Stimulated activated CD8-positive, alpha-beta memory T cell treated with anti-CD3 and anti-CD28 coated beads, Interleukin-7, amount 100 ng/mL, for 48 hours (primary cell): ENCODE measurements at places on chromosomes 4 and X.
A peak's percentile ranks its signal among the peaks of the same experiment; 100 is the strongest.

GRCh38 chrX:15221321-15221720 is 48.6 kb downstream of the ASB9 start:
- DNase-seq: no peak

DNA sequence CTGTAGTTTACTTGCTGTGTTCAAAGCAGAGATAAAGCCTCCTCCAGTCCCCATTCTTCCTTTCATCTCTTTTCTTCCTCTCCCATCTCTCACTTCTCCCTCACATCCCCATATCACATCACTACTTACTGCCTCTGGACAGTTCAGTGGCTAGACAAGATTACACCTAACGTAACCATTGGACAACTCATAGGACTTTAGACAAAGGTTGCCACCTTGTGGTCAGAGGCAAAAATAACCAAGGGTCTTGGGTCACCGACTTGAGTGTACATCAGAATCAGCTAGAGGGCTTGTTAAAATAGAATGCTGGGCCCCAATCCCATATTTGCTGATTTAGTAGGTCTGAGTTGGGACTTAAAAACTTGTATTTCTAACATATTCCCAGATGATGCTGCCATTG is 109.3 kb upstream of the DGKK start:
- DNase-seq: no peak

DNA sequence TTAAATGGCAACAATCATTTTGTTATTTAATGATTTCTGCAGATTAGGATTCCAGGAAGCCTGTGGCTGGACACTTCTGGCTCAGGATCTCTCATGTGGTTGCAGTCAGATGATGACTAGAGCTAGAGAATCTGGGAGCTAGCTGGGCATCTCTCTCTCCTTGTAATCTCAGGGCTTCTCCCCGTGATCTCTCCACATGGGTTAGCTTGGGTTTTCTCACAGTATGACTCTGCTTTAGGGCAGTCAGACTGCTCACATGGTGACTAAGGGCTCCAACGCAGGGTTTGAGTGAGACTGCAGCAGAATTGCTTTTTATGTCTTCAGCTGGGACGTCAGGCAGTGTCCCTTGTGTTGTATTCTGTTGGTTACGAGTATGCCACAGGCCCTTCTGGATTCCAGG is 361.4 kb downstream of the CBLL2 start:
- no peak for DNase-seq

- DNase-seq: no peak
These were observed 3.8 kb upstream of the CENPC start for GRCh38 chr4:67549123-67549522.

DNA sequence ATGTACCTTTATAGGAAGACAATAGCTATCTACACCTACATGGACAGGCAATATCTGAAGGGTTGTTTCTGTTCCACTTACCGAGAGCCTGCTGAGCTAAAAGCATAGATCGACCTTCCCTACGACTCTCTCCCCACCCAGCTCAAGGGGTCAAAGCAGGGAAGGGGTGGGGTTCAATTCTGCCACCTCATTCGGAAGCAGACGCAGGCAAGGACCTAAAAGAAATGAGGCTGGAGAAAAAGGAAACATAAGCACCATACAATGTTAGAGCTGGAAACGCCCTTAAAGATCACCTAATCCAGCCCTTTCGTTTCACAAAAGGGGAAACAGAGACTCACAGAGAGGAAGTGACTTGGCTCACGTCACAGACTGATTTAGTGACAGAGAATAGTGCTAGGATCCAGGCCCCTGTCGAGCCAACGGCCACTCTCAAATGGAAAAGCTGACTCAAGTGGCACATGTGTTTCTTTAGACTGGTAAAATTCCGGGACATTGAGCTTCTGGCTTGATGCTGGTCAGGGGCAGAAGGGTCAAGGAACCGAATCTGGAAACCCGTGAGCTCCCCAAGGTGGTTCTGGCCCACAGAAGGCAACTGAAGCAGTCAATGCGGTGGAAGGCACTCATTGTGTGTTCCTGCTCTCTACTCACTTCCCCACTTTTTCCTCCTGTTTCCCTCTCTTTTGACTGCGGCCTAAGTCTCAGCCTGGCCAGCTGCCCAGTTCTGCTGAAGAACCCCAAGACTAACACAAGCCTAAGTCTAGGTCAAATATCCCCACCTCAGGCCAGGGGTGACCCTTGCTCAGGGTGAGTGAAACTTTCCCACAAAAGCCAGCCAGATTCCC is 7.5 kb downstream of the SEPTIN6 start:
- DNase-seq: no peak

DNA sequence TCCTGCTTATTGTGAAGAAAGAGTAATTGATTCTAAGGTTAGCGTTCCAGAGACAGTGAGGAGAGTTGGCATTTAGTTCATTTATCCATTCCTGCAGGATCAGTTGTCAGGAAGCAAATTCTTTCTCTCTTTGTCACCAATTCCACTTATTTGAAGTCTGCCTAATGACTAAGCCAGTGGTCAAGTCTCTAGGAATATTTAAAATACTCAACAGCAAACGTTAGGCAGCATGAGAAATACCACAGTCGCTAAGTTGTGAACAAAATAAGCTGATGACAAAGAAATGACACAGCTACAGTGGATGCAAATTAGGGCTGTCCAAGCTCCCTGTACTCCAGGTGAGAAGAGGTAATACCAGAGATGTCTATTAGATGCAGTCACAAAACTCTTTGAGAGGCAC is 6.6 kb upstream of the MAGEB17 start:
- no peak for DNase-seq

- no peak for DNase-seq
These were observed 11.6 kb downstream of the PGRMC1 start for GRCh38 chrX:119247702-119248101.

- no peak for DNase-seq
These were observed 725.0 kb downstream of the CCSER1 start for GRCh38 chr4:90852237-90852636.

- no peak for DNase-seq
These were observed 130.1 kb downstream of the DCHS2 start for GRCh38 chr4:154361450-154361849.

DNA sequence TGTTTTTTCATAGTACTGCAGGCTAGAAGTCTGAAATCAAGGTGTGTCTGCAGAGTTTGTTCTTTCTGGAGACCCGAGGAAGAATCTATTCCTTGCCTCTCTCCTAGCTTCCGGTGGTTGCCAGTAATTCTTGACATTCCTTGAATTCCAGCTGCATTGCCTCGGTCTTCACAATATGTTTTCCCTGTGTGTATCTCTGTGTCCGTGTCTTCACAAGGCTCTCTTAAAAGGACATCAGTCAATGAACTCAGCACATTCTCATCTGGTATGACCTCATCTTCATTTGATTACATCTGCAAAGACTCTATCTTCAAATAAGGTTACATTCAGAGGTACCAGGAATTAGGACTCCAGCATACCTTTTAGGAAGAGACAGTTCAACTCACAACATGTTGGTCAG is 163.4 kb downstream of the BANK1 start:
- DNase-seq: no peak

DNA sequence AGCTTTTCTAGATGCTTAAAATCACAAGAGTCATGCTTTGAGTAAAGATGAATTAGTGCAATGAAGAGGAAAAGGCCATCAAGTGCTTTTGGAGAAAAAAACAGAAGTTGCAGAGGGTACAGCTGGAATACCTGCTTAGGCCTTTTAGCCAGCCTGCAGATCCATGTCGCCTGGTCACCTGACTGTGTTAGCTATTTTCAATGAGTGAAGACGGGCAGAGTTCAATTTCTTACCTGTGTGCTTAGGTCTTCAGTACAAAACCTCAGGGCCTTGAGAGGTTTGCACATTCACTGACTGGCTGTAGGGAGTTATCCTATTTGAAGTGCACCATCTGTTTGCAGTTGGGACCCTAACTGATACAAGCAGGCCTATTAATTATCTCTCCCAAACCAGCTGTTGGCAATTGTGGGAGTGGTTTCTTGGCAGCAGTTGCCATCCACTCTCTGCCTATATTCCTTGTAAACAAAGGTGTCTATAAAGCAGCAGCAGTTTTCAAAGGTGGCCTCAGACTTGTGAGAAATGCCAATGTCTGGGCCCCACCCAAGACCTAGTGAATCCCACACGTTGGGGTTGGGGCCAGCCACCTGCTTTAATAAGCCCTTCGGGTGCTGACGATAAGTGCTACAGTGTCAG is 16.3 kb upstream of the FAT1 start:
- DNase-seq: no peak

DNA sequence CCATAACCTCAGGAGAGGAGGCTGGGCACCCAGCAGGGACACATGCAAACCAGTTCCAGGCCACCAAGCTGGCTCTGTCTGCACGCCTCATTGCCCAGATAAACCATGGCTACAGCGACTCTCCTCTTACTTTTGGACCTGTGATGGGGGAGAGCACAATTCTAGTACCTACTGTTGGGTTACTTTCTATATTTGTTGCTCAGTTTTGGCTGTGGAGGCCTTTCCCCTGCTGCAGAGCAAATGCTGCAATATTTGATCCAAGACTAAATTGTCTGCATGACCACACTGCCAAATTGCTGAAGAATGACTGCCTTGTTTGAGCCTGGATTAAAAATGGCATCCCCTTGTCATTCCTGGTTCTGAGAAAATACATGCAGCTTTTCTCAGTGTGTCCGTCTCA is 253.5 kb downstream of the ARHGAP10 start:
- DNase-seq: no peak

- no peak for DNase-seq
These were observed 97.5 kb downstream of the ANK2 start for GRCh38 chr4:113146876-113147358.

GRCh38 chr4:151581570-151581969 is 172.6 kb downstream of the FHIP1A start:
- DNase-seq: no peak

- no peak for DNase-seq
These were observed 49.7 kb downstream of the FAM9B start for GRCh38 chrX:8984231-8984630.

GRCh38 chr4:143026459-143027170 is 158.1 kb upstream of the USP38 start:
- DNase-seq: no peak

GRCh38 chr4:99207069-99207743 is 11.8 kb downstream of the ADH6 start:
- DNase-seq: no peak

- DNase-seq: no peak
These were observed 331.5 kb downstream of the TENM3 start for GRCh38 chr4:182574706-182575105.

- DNase-seq: no peak
These were observed 449.8 kb upstream of the SMIM31 start for GRCh38 chr4:164304101-164304639.

- no peak for DNase-seq
These were observed 20.5 kb downstream of the MAOB start for GRCh38 chrX:43861750-43862149.

GRCh38 chr4:7192252-7193029 is at the start of gene SORCS2:
SORCS2 (plus strand) TSS chr4:7192538.
- peak; percentile 20 for DNase-seq

- DNase-seq: no peak
These were observed 807.2 kb downstream of the GLUD2 start for GRCh38 chrX:121854614-121854911.

DNA sequence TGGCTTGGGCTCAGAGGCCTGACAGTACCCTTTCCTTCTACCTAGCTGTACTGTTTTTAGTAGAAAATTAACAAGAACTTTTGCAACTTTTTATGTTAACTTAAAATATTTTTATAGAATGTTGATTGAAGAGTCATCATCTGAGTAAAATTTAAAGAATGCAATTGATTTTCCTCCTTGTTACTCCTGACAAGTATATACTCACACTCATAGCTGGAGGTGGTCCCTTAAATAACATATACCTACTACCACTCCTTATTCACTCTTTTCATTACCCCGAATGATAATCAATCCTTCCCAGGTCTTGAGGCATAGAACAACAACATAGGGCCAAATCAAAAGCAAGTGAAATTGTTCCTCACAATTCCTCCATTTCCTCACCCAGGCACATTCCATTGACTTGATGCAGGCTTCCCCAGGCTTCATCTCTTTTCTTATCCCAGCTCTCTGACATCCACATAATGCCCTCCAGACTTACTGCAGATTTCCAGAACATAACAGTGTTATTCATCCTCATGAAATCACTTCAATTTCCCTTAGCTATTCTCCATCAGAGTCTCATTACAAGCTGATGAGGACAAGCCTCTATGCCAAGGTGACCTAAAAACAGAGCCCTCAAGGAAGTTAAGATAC is 73.2 kb upstream of the ANXA10 start:
- no peak for DNase-seq

GRCh38 chr4:137267024-137267423 is 265.3 kb downstream of the PCDH18 start:
- no peak for DNase-seq

DNA sequence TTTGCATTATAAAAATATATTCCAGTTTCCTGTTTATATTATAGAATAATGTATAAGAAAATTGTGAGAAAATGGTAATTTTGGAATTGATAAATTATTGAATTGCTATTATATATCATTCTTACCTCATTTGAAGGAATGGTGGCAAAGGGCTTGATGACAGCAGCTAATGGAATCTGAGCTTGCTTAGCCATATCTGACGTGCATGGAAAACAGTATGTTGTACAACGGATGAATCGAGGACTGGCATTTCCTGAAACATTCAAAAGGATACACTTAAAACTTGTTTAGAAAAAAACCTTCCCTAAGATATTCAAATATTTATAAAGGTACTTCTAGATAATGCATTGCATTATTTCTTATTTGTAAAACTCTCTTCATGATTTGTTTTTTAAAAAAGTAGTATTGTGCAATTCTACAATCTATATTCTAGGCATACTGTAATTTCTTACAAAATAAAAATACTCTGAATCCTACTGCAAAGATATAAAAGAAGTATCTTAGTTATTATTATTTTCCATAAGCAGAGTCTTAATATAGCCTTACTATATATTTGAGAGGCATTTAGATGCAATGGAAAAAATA is 38.3 kb downstream of the SEC24D start:
- DNase-seq: no peak

GRCh38 chr4:76726176-76726575 is 171.8 kb downstream of the SOWAHB start:
- no peak for DNase-seq

GRCh38 chr4:147924604-147925412 is 192.9 kb downstream of the ARHGAP10 start:
- no peak for DNase-seq

DNA sequence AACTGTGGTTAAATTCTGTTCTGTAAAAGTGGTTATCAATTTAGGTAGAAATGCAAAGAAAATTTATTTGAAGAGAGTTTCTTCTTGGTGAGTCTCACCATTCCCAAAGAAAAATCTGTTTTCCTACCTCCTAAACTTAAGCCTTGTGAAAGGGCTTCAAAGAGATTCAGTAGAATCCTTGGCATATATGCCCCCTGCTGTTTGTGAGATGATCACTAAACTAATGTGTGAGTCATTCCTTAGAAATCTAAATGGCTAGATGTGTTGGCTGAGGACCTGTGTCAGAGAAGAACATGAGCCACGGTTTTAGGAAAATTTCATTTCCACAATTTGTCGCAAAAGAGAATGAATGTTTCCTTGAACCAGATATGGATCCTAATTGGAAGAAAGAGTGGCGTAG is 260.9 kb downstream of the SLC7A11 start:
- no peak for DNase-seq

GRCh38 chr4:189809241-189809735 is 131.4 kb upstream of the FRG1 start:
- no peak for DNase-seq
